GM12878 (cell line): ENCODE measurements at places on chromosomes 7 and 10. TPM values are rescaled to one million over a fixed set of nuclear protein-coding genes. Genes with fewer than 3 reads are reported as not detected.

PNLIP gene
- total RNA-seq = 1.1 and 2.4 TPM in 2 replicates

SNX10 gene
- total RNA-seq = 30.4 and 30.8 TPM in 2 replicates

ZFAND2A gene
- total RNA-seq = 14.8 and 16.7 TPM in 2 replicates

ZNF467 gene
- total RNA-seq = not detected in 2 replicates

- DNase-seq = no peak
- H3K36me3 ChIP-seq = peaks cover 27% of the 10 kb centered on the region
- no peak overlapping the region for H3K27ac ChIP-seq
- H3K27me3 ChIP-seq = no peaks in the 10 kb centered on the region
- no peak overlapping the region for H3K4me3 ChIP-seq
- H3K4me1 ChIP-seq = no peaks in the 10 kb centered on the region
Measured at GRCh38 chr10:97475936-97476594, 22.2 kb downstream of the MMS19 start.

DNA sequence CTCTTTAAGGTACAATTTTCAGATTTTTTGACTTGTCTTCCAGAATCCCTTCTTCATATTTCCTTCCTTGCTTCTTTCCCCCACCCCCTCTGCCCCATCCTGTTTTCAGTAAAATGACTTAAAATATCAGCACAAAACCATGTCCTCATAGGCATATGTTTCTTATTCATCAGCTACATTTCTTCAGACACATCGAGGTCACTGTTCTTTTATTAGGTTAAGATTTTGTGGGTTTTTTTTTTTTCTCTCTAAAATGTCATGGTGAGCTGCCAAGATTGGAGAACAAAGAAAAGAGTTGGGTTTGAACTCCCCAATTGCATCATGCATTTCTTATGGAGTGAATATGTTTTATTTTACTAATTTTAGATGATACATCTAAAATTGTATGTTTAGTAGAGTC is 35.8 kb downstream of the LAMB4 start:
- no peaks in the 10 kb centered on the region for H3K36me3 ChIP-seq
- no peak overlapping the region for H3K27ac ChIP-seq
- no peak overlapping the region for H3K4me3 ChIP-seq
- no peaks in the 10 kb centered on the region for H3K4me1 ChIP-seq
- no peaks in the 10 kb centered on the region for H3K27me3 ChIP-seq
- no peak for DNase-seq

GRCh38 chr7:112160771-112161150 is 45.4 kb downstream of the DOCK4 start:
- DNase-seq = no peak
- no peak overlapping the region for H3K4me3 ChIP-seq
- no peak overlapping the region for H3K27ac ChIP-seq

DNA sequence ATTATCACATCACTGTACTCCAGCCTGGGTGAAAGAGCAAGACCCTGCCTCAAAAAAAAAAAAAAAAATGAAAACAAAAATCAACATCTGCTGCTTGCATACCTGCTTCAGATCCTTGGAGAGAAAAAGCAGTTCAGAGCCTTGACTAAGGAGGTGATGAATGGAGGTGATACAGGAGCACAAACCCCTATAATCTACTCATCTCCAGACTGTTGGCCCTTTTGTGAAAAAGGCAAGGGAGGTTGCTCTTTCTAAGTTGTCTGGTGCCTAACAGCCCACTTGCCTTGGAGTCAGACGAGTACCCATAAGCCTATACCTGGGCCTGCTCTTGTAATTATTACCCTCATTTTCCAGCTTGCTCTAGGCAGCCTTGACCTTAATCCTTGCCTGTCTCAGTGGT is 1.4 kb downstream of the SFXN2 start:
- DNase-seq = no peak
- H3K36me3 ChIP-seq = no peaks in the 10 kb centered on the region
- peak overlapping the region; percentile 92; the same call in 1 of the 2 replicates for H3K4me3 ChIP-seq
- peaks cover 13% of the 10 kb centered on the region for H3K4me1 ChIP-seq
- H3K27ac ChIP-seq = peak overlapping the region; percentile 74; the same call in 1 of the 2 replicates
- H3K27me3 ChIP-seq = no peaks in the 10 kb centered on the region

DNA sequence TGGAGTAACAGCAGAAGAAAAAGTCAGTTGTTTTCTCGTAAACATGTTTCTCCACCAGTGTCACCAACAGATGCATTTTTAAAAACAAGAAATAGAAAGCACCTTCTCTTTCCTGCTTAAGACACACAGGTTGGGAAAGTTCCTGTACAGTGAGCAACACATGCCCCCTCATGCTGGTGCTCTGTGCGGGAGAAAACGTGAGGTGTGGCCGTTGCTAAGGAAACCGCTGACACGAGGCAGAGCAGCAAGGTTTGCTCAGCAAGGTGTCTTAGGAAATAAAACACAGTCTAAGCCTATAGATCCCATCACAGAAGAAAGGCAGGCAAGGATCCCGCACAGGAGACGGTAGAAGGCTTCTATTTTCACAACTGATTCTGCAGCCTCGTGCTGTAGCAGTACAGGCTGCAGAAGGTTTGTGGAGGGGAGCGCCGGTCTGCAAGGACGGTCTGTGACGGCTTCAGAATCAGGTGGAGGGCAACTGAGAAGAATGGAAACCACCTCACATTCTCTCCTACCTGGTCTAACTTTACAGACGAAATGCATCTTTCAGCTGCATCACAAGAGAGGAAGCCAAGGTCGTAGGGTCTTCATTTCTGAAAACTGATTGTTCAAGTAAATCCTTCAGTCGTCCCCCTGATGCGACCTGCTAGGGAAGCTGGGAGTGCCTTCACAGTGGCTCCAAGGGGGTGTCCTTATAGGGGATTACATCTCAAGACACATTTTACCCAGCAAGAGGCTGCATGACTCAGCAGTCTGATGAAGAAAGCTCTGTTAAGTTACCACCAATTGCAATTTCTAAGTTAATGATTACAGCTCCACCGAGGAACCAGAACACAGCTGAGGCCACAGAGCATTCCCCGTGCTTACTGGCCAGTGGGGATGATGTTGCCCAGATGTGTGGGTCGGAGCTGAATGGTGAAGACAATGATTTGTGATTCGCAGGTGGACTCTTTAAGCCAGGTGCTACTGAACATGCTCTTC is 150.7 kb upstream of the KLF14 start:
- no peak for DNase-seq
- no peak overlapping the region for H3K27ac ChIP-seq
- peaks cover 63% of the 10 kb centered on the region for H3K36me3 ChIP-seq
- no peaks in the 10 kb centered on the region for H3K4me1 ChIP-seq
- H3K27me3 ChIP-seq = no peaks in the 10 kb centered on the region

DNA sequence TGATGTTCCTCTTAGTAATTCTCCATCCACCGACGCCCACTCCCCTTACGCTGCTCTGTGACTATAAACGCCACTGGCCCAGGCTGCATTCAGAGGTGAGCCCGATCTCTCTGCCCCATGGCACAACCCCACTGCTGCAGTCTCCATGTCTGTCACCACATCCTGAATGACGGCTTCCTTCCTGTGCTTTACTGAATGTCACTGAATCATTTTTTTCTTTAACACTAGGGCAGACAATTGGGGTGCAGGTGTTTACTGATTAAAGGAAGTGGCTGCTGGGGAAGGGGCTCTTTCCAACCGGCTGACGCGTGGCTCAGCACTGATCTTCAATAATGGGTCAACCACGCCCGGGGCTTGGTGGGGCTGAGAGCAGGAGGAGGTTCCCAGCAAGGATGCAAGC is 208.3 kb downstream of the USP6NL start:
- no peak for DNase-seq
- no peak overlapping the region for H3K27ac ChIP-seq
- no peak overlapping the region for H3K4me3 ChIP-seq
- H3K27me3 ChIP-seq = no peaks in the 10 kb centered on the region
- no peaks in the 10 kb centered on the region; the same call in 1 of the 2 replicates for H3K4me1 ChIP-seq

GRCh38 chr10:62467527-62467926 is 93.4 kb downstream of the ZNF365 start:
- no peaks in the 10 kb centered on the region for H3K36me3 ChIP-seq
- H3K4me1 ChIP-seq = no peaks in the 10 kb centered on the region
- H3K27ac ChIP-seq = no peak overlapping the region

GRCh38 chr7:27603813-27604212 is 58.9 kb downstream of the HIBADH start:
- DNase-seq = no peak
- no peak overlapping the region for H3K4me3 ChIP-seq
- no peak overlapping the region for H3K27ac ChIP-seq
- no peaks in the 10 kb centered on the region for H3K36me3 ChIP-seq
- H3K4me1 ChIP-seq = no peaks in the 10 kb centered on the region

- peaks cover 3% of the 10 kb centered on the region for H3K36me3 ChIP-seq
- H3K4me3 ChIP-seq = no peak overlapping the region
- H3K4me1 ChIP-seq = no peaks in the 10 kb centered on the region
- DNase-seq = no peak
- no peaks in the 10 kb centered on the region for H3K27me3 ChIP-seq
- no peak overlapping the region for H3K27ac ChIP-seq
Measured at GRCh38 chr7:102093599-102094315, 192.9 kb upstream of the SH2B2 start.

- H3K4me1 ChIP-seq = no peaks in the 10 kb centered on the region
- H3K4me3 ChIP-seq = no peak overlapping the region
- no peaks in the 10 kb centered on the region for H3K27me3 ChIP-seq
- no peak for DNase-seq
Measured at GRCh38 chr10:33155720-33156638, 178.5 kb downstream of the NRP1 start.

GRCh38 chr10:98556061-98556460 is 109.3 kb upstream of the HPS1 start:
- no peak for DNase-seq
- no peak overlapping the region for H3K27ac ChIP-seq
- no peaks in the 10 kb centered on the region for H3K4me1 ChIP-seq
- no peaks in the 10 kb centered on the region for H3K27me3 ChIP-seq
- H3K36me3 ChIP-seq = no peaks in the 10 kb centered on the region

- no peaks in the 10 kb centered on the region for H3K36me3 ChIP-seq
- DNase-seq = no peak
- no peaks in the 10 kb centered on the region for H3K4me1 ChIP-seq
- H3K27ac ChIP-seq = no peak overlapping the region
Measured at GRCh38 chr10:128318913-128319312, 192.7 kb upstream of the MKI67 start.

- no peak overlapping the region for H3K27ac ChIP-seq
- no peaks in the 10 kb centered on the region for H3K36me3 ChIP-seq
- no peaks in the 10 kb centered on the region for H3K4me1 ChIP-seq
- DNase-seq = no peak
- H3K27me3 ChIP-seq = peaks cover 5% of the 10 kb centered on the region
- no peak overlapping the region for H3K4me3 ChIP-seq
Measured at GRCh38 chr10:110200503-110200902, 6.9 kb upstream of the MXI1 start.

DNA sequence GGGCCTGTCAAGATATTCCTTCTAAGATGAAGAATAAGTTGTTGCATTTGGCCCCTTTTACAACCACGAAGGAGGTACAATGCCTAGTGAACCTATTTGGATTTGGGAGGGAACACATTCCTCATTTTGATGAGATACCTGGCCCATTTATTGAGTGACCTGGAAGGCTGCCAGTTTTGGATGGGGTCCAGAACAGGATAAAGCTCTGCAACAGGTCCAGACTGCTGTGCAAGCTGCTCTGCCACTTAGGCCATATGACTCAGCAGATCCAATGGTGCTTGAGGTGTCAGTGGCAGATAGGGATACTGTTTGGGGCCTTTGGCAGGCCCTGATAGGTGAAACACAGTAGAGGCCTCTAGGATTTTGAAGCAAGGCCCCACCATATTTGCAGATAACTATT is 704.6 kb downstream of the CCSER2 start:
- H3K4me3 ChIP-seq = no peak overlapping the region
- H3K27me3 ChIP-seq = no peaks in the 10 kb centered on the region
- no peak for DNase-seq
- no peak overlapping the region for H3K27ac ChIP-seq

DNA sequence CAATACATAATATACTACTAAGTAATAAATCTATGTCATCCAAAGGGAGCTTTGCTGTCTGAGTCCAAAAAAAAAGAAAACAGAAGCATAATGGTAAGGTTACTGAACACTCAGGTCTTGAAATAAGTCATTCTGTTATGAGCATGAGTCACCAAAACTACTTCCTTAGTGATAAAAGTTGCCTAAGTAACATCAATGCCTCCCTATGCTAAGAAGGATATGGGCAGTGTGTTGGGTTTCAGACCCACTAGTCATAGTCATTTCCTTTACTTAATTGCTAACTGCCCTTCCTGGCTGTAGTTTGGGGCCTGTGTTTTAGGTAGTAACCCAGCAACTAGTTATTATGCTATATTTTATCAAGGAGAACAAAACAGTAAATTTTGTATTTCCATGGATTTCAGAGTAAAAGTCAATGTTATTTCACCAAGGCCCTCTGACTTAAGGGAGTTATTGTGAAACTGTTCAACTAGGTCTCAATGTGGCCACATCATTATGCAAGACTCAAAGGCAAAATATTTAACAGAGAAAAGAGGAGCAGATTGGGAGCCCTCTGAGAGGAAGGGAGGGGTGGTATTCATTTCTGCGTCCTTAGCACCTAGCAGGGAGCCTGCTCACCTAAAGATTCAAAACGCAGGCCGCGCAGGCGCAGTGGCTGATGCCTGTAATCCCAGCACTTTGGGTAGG is 11.7 kb upstream of the VIM start:
- H3K4me3 ChIP-seq = no peak overlapping the region
- H3K36me3 ChIP-seq = no peaks in the 10 kb centered on the region
- DNase-seq = peak; percentile 82
- peaks cover 14% of the 10 kb centered on the region for H3K4me1 ChIP-seq
- no peak overlapping the region for H3K27ac ChIP-seq

- DNase-seq = no peak
- H3K4me1 ChIP-seq = no peaks in the 10 kb centered on the region; the same call in 1 of the 2 replicates
Measured at GRCh38 chr10:15149042-15149771, 19.3 kb downstream of the NMT2 start.

DNA sequence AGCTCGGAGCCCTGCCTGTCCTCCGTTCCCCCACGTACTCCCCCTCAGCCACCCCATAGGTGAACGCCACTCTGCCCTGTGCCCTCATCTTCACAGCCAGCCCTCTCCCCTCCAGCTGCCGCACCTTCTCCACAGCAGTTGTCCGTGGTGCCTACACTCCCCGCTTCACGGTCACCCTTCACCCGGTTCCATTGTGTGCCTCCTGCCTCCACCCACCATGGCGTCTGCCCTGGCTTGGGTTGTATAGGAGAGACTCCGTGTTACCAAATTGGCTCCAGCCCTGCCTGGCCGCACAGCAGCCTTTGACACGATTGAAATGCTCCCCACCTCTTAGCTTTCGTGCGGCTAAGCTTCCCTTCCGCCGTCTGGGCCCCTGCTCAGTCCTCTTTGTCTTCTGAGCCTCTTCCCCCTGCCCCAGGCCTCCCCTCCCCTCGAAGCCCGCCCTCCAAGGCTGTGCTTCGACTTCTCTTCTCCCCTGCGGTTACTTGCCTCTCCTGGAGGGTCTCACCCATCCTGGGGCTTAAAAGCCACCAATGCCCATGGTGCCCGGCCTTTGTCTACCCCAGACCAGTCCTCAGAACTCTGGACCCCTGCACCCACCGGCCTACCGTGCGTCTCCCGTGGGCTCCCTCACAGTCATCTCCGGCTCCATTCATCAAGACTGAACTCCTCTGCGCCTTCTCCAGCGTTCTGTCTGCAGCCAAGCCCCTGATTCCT is 18.5 kb upstream of the NODAL start:
- no peak overlapping the region for H3K27ac ChIP-seq
- H3K36me3 ChIP-seq = no peaks in the 10 kb centered on the region
- no peak overlapping the region for H3K4me3 ChIP-seq
